Left ventricle myocardium inferior (tissue), 1 donor: ENCODE measurements at places on chromosomes 11 and 22. TPM values are rescaled to one million over a fixed set of nuclear protein-coding genes. Genes with fewer than 3 reads are reported as not detected.

The MTMR3 gene
- total RNA-seq = 31.3 TPM

The FGF4 gene
- not detected for total RNA-seq

The AIFM3 gene
- total RNA-seq = 0.47 TPM

The FOXRED1 gene
- 27.7 TPM for total RNA-seq

The CARS1 gene
- total RNA-seq = 14.3 TPM

The OR52A1 gene
- not detected for total RNA-seq

- H3K27ac ChIP-seq = peak overlapping the region; percentile 92
- peaks cover 46% of the 10 kb centered on the region for H3K4me1 ChIP-seq
- no peaks in the 10 kb centered on the region for H3K27me3 ChIP-seq
These were observed 786 bp upstream of the ANKRD42 start for GRCh38 chr11:83192606-83193245.

DNA sequence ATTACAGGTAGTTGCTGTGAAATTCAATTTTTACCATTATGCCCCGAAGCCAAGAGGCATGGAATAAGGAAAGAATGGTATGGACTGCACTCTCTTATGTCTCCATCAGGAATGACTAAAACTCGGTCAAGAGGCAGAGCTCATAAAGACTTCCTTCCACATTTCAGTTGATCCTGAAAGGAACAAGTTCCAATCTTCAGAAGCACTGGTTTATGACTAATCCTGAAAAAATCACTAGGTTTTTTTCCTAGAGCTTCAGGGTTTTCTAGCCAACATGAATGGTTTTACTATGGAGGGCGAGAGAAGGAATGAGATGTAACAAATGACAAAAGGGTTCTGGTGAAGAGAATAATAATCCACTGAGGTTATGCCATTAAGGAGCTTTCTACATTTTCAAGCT is 832.2 kb downstream of the NTM start:
- no peak overlapping the region for H3K4me3 ChIP-seq
- no peaks in the 10 kb centered on the region for H3K36me3 ChIP-seq
- H3K27ac ChIP-seq = no peak overlapping the region
- H3K4me1 ChIP-seq = no peaks in the 10 kb centered on the region
- H3K27me3 ChIP-seq = peaks cover 33% of the 10 kb centered on the region

DNA sequence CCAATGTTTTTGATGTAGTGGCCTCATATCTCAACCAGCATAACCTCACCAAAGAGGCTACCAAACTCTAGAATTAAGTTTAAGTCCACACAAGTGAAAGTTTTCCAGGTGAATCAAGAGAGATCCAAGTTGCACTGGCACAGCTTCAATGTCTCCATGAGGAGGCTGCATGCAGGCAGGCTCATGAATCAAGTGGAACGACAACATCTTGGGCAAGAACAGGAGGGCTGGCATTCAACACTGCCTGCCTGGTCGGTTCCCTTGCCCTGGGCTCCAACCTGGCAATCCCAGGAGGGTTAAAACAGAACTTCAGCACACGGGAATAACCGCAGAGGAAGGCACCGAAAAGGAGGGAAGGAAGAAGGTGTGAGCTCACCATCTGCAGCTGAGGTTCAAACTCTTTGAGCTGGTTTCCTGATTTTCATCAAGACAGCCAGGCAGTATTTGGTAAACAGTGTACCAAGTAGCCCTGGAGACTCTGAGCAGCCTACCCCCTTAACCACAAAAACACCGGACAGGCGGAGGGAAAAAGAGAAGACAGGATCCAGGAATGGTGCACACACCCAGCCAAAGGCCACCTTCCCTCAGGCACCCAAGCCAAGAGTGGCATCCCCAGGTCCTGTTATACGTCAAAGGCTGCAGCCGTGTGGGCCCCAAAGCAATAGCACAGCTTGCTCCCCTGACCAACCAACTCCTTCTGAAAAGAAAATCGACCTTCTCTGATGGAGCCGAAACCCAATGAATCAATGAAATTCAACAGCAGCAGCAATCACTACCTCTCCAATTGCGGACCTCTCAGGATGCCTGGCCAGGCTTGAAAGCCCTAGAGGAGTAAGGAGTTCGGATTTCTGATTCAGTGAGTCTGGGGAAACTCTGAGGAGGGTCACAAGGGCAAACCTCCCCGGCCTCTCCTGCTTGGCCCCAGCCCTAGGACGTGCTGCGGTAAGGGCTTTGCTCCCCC is 1.3 kb downstream of the PACSIN2 start:
- no peak for DNase-seq
- no peaks in the 10 kb centered on the region for H3K36me3 ChIP-seq
- H3K27ac ChIP-seq = peak overlapping the region; percentile 82
- H3K4me1 ChIP-seq = peaks cover 49% of the 10 kb centered on the region

- H3K27ac ChIP-seq = no peak overlapping the region
- H3K27me3 ChIP-seq = peaks cover 53% of the 10 kb centered on the region
- H3K4me1 ChIP-seq = no peaks in the 10 kb centered on the region
- H3K4me3 ChIP-seq = no peak overlapping the region
- no peaks in the 10 kb centered on the region for H3K36me3 ChIP-seq
These were observed 307.5 kb downstream of the NTM start for GRCh38 chr11:131677828-131678470.

DNA sequence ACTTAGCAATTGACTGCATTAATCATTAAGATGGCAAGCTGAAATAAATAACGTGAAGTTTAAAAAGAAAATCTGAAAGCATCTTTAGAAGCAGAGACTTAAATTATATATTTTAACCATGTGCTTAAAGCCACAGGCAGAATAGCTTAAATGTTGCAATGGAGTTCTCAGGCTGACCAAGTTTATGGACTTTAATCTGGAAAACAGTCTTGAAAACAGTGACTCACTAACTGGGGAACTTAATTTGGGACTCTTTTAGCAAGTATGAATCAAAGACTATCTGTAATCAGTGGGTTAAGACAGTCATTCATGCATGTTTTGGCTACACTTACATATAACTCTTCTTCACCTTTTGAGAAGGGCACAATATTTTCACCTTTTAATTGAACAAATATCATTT is 12.6 kb upstream of the GLYATL1 start:
- no peaks in the 10 kb centered on the region for H3K4me1 ChIP-seq
- no peak overlapping the region for H3K4me3 ChIP-seq
- no peak overlapping the region for H3K27ac ChIP-seq

DNA sequence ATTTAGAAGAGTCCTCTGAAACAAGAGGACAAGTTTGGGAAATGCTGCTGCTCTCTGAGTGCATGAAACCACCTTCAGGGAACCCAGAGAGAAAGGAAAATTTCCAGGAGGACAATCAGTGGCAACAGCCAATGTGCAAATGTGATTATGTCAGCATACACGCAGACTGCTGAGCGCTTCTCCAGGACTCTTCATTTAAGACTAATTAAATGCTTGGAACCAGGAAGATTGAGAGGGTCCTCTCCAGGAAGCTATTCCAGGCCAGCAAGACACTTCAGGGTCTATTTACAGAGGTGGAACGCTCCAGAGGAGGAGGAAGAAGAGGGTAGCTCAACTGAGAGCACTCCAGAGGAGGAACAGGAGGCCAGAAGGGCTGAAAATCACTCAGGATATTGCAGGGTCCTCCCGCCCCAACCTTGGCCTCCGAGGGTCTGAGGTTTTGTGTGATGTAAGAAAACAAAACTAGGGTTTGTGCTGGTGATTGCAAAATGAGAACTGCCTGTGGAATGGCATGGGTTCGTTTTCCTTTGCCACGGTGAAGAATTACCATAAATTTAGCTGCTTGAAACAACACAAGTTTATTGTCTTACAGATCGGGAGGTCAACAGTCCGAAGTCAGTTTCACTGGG is 14.1 kb upstream of the HTR3A start:
- no peaks in the 10 kb centered on the region for H3K4me1 ChIP-seq
- no peak overlapping the region for H3K27ac ChIP-seq
- H3K36me3 ChIP-seq = no peaks in the 10 kb centered on the region
- peaks cover 41% of the 10 kb centered on the region for H3K27me3 ChIP-seq

DNA sequence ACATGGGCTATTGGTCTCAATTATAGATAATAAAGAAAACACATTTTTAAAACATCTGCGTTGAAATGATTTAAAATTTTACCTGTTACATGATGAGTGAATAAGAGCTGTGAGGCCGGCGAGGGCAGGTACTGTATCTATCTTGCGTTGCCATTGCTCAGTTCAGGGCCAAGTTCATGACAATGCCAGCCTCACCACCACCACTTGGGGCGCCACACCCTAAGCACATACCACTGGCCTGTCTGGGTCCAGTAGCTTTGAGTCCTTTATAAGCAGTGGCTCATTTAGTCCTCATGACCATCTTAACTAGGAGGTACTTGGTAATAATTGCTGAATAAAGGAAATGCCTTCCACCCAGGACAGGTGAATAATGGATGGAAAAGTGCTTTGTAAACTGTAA is 14.5 kb upstream of the MB start:
- no peak overlapping the region for H3K4me3 ChIP-seq
- no peak for DNase-seq
- H3K4me1 ChIP-seq = peaks cover 19% of the 10 kb centered on the region
- no peaks in the 10 kb centered on the region for H3K36me3 ChIP-seq
- no peak overlapping the region for H3K27ac ChIP-seq

DNA sequence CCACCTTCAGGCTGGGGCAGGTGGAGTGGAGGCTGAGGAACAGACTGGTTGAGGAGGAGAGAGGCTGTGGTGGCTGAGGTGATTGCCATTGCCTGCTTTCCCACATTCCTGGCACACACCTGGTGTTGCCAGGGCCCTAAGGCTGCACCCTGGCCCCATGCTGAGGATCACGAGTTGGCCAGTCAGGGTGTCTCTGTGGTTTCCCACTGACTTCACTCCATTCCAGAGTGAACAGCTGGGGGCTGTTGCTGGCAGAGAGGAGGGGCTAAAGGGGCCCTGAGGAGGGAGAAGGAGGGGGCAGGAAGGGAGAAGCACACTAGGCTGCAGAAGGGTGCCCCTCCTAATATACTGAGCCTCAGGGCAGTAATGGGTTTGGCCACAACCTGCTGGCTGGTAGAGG is 1.8 kb downstream of the TMEM86A start:
- no peaks in the 10 kb centered on the region for H3K27me3 ChIP-seq
- DNase-seq = no peak
- peaks cover 13% of the 10 kb centered on the region for H3K36me3 ChIP-seq

DNA sequence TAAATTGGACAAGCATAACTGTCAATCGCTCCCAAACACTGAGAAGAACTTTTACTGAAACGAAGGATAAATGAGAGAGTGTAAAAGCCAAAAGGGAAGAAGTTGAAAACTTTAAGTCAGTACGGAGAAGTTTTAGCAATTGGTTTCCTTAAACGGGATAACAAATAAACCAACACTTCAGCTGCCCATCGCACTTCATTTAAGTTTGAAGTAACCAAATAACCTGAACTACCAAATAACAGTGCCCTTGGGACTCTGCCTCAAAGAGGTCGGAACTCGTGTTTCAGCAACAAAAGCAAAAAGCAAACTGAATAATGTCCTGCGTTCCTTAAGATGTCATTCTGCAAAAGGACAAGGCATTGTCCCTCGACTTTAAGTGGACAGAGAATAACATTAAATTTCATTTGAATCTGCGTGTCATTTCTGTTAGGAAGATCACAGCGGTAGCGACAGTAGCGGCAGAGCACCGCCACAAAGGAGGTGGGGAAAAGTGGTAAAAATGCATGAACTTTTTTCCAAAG is 127.0 kb upstream of the C11orf58 start:
- peaks cover 77% of the 10 kb centered on the region for H3K27me3 ChIP-seq
- no peaks in the 10 kb centered on the region for H3K36me3 ChIP-seq
- no peak overlapping the region for H3K27ac ChIP-seq
- H3K4me1 ChIP-seq = peaks cover 51% of the 10 kb centered on the region
- no peak for DNase-seq
- peak overlapping the region; percentile 69 for H3K4me3 ChIP-seq

GRCh38 chr11:119100246-119100970 is 1.2 kb downstream of the DPAGT1 start:
- no peaks in the 10 kb centered on the region for H3K27me3 ChIP-seq
- no peak overlapping the region for H3K27ac ChIP-seq
- H3K4me1 ChIP-seq = peaks cover 37% of the 10 kb centered on the region
- peaks cover 24% of the 10 kb centered on the region for H3K36me3 ChIP-seq
- peak overlapping the region; percentile 93 for H3K4me3 ChIP-seq

GRCh38 chr22:28911304-28911690 is 27.9 kb downstream of the ZNRF3 start:
- H3K27ac ChIP-seq = peak overlapping the region; percentile 86
- no peaks in the 10 kb centered on the region for H3K27me3 ChIP-seq
- no peaks in the 10 kb centered on the region for H3K36me3 ChIP-seq
- H3K4me1 ChIP-seq = peaks cover 43% of the 10 kb centered on the region
- H3K4me3 ChIP-seq = no peak overlapping the region

GRCh38 chr22:25281675-25282345 is 62.4 kb downstream of the CRYBB2 start:
- peaks cover 12% of the 10 kb centered on the region for H3K4me1 ChIP-seq
- no peak overlapping the region for H3K4me3 ChIP-seq
- no peak overlapping the region for H3K27ac ChIP-seq
- peaks cover 80% of the 10 kb centered on the region for H3K27me3 ChIP-seq
- DNase-seq = no peak
- H3K36me3 ChIP-seq = no peaks in the 10 kb centered on the region

GRCh38 chr11:120746836-120747609 is 235.5 kb downstream of the GRIK4 start:
- H3K27ac ChIP-seq = no peak overlapping the region
- no peak overlapping the region for H3K4me3 ChIP-seq
- H3K4me1 ChIP-seq = peaks cover 12% of the 10 kb centered on the region

- peak; percentile 33 for DNase-seq
- peaks cover 36% of the 10 kb centered on the region for H3K36me3 ChIP-seq
- peak overlapping the region; percentile 88 for H3K27ac ChIP-seq
These were observed 2.5 kb downstream of the TCN2 start for GRCh38 chr22:30609260-30610185.

DNA sequence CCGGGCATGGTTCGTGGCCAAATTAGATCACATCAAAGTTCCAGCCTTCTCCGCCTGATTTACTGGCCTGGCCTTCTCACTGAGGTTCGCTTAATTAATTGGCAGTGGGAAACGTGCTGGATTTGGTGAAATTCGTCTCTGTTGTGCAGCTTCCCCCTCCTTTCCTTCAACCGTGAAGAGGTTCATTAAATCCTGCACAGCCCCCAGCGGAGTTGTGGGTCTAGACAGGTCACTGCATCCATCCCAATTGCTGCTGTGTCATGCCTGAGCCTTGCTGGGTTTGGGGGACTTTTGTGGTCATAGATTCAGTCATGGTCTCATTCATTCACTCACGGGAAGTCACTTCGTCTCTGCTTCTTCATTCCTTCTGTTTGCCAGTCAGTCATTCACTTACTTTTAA is 90.0 kb downstream of the INSC start:
- H3K27ac ChIP-seq = no peak overlapping the region
- H3K4me1 ChIP-seq = peaks cover 8% of the 10 kb centered on the region
- peaks cover 18% of the 10 kb centered on the region for H3K27me3 ChIP-seq
- no peak for DNase-seq

DNA sequence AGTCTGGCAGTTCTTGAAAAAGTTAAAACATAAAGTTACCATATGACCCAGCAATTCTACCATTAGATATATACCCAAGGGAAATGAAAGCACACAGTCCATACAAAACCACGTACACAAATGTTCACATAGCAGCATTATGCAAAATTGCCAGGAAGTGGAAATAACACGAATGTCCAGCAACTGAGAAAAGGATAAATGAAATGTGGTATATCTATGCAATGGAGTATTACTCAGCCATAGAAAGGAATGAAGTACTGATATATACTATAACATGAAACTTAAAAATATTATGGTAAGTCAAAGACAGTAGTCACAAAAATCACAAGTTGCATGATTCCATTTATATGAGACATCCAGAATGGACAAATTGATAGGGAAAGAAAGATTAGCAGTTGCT is 57.9 kb downstream of the C2CD3 start:
- peaks cover 79% of the 10 kb centered on the region for H3K36me3 ChIP-seq
- H3K4me3 ChIP-seq = no peak overlapping the region
- no peak for DNase-seq
- H3K27ac ChIP-seq = no peak overlapping the region
